ENCODE measurements at places on chromosomes 2 and 18. TPM values are rescaled to one million over a fixed set of nuclear protein-coding genes. Genes with fewer than 3 reads are reported as not detected.
A peak's percentile ranks its signal among the peaks of the same experiment; 100 is the strongest.

DNA sequence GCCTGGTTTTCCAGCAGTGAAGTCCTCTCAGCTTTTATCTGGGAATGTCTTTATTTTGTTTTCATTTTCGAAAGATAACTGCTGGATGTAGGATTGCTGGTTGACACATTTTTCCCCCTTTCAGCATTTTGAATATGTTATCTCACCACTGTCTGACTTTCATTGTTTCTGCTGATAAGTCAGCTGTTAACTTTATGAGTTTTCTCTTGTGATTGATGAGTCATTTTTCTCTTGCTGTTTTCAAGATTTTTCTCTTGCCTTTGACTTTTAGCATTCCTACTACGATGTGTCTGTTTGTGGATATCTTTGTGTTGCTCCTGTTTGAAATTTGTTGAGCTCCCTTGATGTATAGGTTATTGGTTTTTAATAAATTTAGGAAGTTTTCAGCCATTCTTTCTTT, 85.5 kb downstream of the AGPS start:
- H3K4me1 ChIP-seq, result no peaks in the 10 kb centered on the region
- DNase-seq, result no peak
- peaks cover 26% of the 10 kb centered on the region for H3K36me3 ChIP-seq
- H3K27me3 ChIP-seq, result no peaks in the 10 kb centered on the region

CPLX4 gene
- total RNA-seq, result not detected

- H3K27ac ChIP-seq, result no peak overlapping the region
- DNase-seq, result no peak
- no peaks in the 10 kb centered on the region for H3K4me1 ChIP-seq
- H3K27me3 ChIP-seq, result peaks cover 35% of the 10 kb centered on the region
- H3K36me3 ChIP-seq, result no peaks in the 10 kb centered on the region
Measured at GRCh38 chr2:71269511-71270090, 42.7 kb upstream of the PAIP2B start.

DNA sequence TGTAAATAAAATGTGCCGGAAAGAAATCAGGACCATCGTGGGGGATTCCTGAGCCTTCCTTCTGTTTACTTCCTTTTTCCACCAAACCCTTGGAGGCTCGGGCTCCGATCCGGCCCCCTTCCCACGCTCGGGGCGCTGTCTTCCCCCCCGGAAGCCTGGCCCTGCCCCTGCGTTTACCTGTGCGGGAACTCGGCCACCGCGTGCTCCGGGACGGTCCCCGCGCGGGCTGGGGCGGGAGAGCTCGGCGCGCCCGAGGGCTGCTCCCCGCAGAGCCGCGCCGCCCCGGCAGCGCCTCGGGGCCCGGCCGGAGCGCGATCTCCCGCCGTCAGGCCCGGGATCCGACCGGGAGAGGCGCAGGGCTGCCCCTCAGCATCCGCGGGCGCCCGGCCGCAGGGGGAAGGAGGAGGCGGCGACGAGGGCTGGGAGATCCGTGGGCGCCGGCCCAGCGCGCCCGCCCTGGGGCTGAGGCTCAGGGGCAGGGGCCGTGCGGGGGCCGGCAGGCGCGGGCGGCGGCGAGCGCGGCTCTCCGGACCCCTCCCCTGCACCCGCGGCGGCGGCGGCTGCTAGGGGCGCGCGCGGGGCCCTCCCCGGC, 435 bp downstream of the ADCY3 start:
- peaks cover 29% of the 10 kb centered on the region for H3K4me1 ChIP-seq
- H3K27me3 ChIP-seq, result peaks cover 13% of the 10 kb centered on the region
- H3K36me3 ChIP-seq, result no peaks in the 10 kb centered on the region
- no peak for DNase-seq

DNA sequence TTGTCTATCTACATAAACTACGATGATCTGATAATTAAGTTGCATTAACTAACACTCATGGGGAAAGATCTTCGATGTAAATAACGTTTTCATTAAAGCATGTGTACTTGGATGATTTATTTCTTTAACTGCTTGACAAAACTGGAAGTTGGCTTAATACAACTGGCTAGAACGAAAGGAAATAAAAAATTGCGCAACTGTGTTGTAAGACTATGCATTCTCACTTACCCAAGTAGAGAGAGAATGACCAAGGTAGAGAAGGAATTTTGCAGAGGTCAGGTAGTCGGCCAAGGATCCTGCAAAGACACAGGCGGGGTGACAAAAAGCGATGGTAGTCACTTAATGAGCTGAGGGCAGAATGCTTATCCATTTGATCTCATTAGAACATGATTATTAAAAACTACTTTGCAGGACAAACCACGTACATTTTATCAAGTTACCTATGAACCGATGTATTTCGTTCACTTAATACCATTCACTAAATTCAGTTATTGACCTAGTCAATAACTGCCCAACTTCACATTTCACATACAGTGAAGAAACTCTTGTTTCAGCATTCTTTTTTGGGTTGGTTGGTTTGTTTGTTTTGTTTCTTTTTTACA, 900 bp downstream of the SLC40A1 start:
- peaks cover 13% of the 10 kb centered on the region for H3K4me1 ChIP-seq
- H3K27ac ChIP-seq, result no peak overlapping the region
- peaks cover 37% of the 10 kb centered on the region for H3K27me3 ChIP-seq
- no peaks in the 10 kb centered on the region for H3K36me3 ChIP-seq
- peak overlapping the region; percentile 82 for H3K4me3 ChIP-seq
- DNase-seq, result no peak

SPR gene
- total RNA-seq, result 10.2 TPM

- H3K27ac ChIP-seq, result no peak overlapping the region
- H3K4me3 ChIP-seq, result no peak overlapping the region
- H3K27me3 ChIP-seq, result no peaks in the 10 kb centered on the region
- H3K36me3 ChIP-seq, result peaks cover 20% of the 10 kb centered on the region
- no peaks in the 10 kb centered on the region for H3K4me1 ChIP-seq
Measured at GRCh38 chr2:14081521-14081920, 551.0 kb upstream of the LRATD1 start.

GRCh38 chr2:144364944-144365738, 154.8 kb downstream of the ZEB2 start:
- peak overlapping the region; percentile 98 for H3K27ac ChIP-seq
- peak overlapping the region; percentile 3 for H3K4me3 ChIP-seq
- no peaks in the 10 kb centered on the region for H3K27me3 ChIP-seq
- peak; percentile 64 for DNase-seq
- H3K36me3 ChIP-seq, result no peaks in the 10 kb centered on the region

CRYGD gene
- not detected for total RNA-seq

DNA sequence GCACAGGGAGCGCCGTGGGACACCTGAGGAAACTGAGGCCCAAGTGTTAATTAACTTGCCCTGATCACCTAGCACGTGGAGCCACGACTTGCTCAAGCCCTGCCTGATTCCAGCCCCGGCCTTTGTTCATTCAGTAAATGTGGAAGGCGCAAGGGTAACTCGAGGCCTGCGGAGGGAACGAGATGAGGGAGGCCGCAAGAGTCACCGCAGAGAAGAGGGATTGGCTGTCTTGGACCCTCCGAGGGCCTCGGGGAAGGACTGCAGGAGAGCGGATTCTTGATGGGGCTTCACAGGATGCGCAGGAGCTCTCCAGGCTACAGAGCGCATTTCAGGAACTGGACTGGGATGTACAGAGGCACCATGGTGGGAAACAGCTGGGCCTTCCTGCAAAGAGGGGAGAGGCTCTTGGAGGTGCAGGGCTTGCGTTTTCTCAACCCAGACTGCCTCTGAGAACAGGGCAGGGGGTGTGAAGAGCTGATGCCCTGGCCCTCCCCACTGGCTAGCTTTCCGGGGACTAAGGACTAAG, 511 bp upstream of the ANKMY1 start:
- no peaks in the 10 kb centered on the region for H3K36me3 ChIP-seq
- peaks cover 56% of the 10 kb centered on the region for H3K4me1 ChIP-seq
- DNase-seq, result no peak
- peak overlapping the region; percentile 92 for H3K4me3 ChIP-seq
- H3K27ac ChIP-seq, result no peak overlapping the region

DNA sequence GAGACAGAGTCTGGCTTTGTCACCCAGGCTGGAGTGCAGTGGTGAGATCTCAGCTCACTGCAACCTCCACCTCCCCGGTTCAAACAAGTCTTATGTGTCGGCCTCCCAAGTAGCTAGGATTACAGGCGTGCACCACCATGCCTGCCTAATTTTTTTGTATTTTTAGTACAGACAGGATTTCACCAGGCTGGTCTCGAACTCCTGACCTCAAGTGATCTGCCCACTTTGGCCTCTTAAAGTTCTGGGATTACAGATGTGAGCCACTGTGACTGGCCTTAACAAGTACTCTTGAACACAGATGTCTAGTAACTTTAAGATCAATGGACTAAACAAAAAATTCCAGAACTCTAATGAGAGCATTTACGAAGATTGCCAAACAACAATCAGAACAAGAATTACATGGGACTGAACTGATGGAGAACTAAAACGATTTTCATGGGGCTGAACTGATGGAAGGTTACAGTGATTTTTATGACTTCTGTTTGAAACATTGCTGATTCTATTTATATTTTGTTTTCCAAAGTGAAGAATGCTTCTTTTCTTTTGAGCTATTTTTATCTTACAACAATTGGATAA, 46.5 kb upstream of the ST3GAL5 start:
- DNase-seq, result no peak
- peaks cover 6% of the 10 kb centered on the region for H3K4me1 ChIP-seq
- no peak overlapping the region for H3K27ac ChIP-seq
- H3K4me3 ChIP-seq, result no peak overlapping the region
- H3K27me3 ChIP-seq, result peaks cover 8% of the 10 kb centered on the region

GRCh38 chr2:198219292-198219691, 414.9 kb downstream of the PLCL1 start:
- H3K27me3 ChIP-seq, result peaks cover 3% of the 10 kb centered on the region
- no peak overlapping the region for H3K4me3 ChIP-seq
- H3K27ac ChIP-seq, result no peak overlapping the region

MC2R gene
- total RNA-seq, result not detected

MRPS5 gene
- 76.0 TPM for total RNA-seq

- no peak overlapping the region for H3K4me3 ChIP-seq
- H3K27ac ChIP-seq, result no peak overlapping the region
- H3K4me1 ChIP-seq, result no peaks in the 10 kb centered on the region
- no peaks in the 10 kb centered on the region for H3K36me3 ChIP-seq
- no peaks in the 10 kb centered on the region for H3K27me3 ChIP-seq
Measured at GRCh38 chr18:39960550-39960949, 1994.5 kb upstream of the PIK3C3 start.

INPP1 gene
- total RNA-seq, result 13.5 TPM

- peak overlapping the region; percentile 54 for H3K27ac ChIP-seq
- H3K36me3 ChIP-seq, result no peaks in the 10 kb centered on the region
- H3K27me3 ChIP-seq, result peaks cover 17% of the 10 kb centered on the region
- no peak for DNase-seq
- peak overlapping the region; percentile 53 for H3K4me3 ChIP-seq
- H3K4me1 ChIP-seq, result peaks cover 15% of the 10 kb centered on the region
Measured at GRCh38 chr2:46393865-46394264, 85.5 kb upstream of the TMEM247 start.

GRB14 gene
- total RNA-seq, result not detected

- H3K27me3 ChIP-seq, result no peaks in the 10 kb centered on the region
- no peaks in the 10 kb centered on the region for H3K36me3 ChIP-seq
- peak overlapping the region; percentile 30 for H3K27ac ChIP-seq
Measured at GRCh38 chr2:111534910-111535352, 349.1 kb downstream of the ANAPC1 start.

- no peak overlapping the region for H3K27ac ChIP-seq
- H3K4me3 ChIP-seq, result no peak overlapping the region
- H3K27me3 ChIP-seq, result no peaks in the 10 kb centered on the region
- no peaks in the 10 kb centered on the region for H3K4me1 ChIP-seq
Measured at GRCh38 chr18:13076886-13077285, 85.7 kb downstream of the CEP192 start.

GRCh38 chr18:3857544-3857943, 407.6 kb downstream of the TGIF1 start:
- H3K27me3 ChIP-seq, result peaks cover 6% of the 10 kb centered on the region
- H3K27ac ChIP-seq, result no peak overlapping the region
- no peaks in the 10 kb centered on the region for H3K4me1 ChIP-seq
